Neuronal stem cell (in vitro differentiated cells): ENCODE measurements at places on chromosomes 3 and 15.
A peak's percentile ranks its signal among the peaks of the same experiment; 100 is the strongest.

DNA sequence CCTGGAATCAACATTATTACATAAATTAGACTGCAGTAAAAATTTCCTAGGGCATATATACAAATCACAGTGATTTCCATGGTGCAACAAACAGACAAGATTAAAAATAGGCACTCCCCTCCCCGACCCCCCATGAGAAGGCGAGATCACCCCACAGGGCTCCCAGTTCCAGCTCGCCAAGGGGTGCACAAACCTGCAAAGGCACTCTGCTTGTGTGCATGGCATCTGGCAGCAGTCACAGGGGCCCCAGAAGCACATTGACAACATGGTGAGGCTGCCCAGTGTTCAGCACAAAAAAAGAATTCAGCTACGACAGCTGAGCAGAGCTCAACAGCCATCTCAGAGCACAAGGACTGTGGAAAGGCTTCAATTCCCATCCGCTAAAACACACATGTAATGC is 19.2 kb upstream of the CERS3 start:
- DNase-seq: no peak

DNA sequence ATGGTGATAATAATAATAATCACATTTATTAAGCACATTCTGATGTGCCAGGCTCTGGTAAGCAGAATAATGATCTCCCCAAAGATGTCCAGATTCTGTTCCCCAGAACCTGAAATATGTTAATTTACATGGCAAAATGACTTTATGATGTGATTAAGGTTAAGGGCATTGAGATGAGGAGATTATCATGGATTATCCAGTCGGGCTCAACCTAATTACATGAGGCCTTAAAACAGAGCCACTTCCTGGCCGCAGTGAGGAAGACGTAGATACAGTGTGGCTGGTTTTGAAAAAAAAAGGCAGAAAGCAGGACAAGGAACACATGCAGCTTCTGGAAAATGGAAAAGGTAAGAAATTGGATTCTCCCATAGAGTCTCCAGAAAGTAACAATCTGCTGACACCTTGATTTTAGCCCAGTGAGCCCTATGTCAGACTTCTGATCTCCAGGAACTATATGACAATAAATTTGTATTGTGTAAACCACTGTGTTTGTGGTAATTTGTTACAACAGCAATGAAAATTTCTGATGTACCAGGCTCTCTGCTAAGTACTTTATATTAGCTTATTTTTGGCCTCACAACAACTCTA is 126.7 kb downstream of the ALCAM start:
- no peak for DNase-seq

- DNase-seq: no peak
These were observed 169.6 kb downstream of the CFAP20DC start for GRCh38 chr3:58880182-58880581.

GRCh38 chr15:59993950-59994401 is 10.1 kb upstream of the FOXB1 start:
- peak; percentile 46 for DNase-seq

- DNase-seq: no peak
These were observed 111.1 kb upstream of the HACD2 start for GRCh38 chr3:123695731-123696640.

DNA sequence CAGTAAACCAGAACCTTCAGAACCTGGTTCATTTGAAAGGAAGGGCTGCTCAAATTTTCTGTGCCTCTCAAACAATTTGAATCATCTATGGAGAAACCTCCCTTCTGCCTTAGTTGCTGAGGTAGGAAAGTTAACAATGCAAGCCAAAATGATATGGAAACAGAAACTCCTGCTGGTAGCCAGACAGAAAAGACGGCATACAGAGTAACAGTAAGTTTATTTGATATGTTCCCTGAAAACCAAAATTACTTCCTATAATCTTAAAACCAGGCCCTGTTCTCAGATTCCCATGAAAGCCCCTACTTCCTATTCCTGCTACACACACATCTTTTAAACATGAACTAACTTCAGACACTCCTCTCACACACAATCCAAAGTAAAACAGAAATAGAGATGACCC is 86.2 kb downstream of the TBC1D5 start:
- DNase-seq: no peak

DNA sequence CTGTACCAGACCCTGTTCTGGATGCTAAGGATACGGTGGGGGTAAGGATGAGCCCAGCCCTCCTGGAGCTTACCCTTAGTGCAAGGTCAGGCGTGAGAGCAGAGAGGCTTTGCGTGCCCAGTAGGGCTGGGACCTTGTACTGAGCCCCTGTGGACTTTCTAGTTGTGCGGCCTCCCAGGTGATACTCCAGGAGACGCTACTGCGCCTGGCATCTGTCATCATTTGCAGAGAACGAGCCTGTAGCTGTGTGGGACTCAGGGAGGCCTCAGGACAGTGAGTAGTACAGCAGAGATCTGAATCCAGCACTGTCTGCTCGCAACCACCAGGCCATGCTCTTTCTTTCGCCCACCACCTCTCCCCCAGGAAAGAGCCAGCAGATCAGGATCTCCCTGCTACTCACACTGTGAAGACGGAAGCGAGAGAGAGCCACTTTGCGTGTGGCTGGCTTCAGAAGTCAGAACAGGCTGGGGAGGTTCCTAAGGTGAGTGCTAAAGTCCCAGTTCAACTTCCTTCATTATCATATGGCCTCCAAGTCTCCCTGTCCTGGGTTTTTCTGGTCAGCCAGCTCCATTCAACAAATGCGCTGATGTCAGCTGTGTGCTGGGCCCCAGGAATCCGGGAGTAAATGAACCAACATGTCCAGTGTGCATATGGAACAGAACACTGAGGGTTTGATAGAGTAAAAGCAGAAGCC is 38.2 kb upstream of the ITGA11 start:
- no peak for DNase-seq

- DNase-seq: no peak
These were observed 30.8 kb downstream of the KLHL25 start for GRCh38 chr15:85763673-85764633.
